A549 treated with dexamethasone at 1 μM for 4 hours (cell line): ENCODE measurements at places on chromosomes 5 and 9. TPM values are rescaled to one million over a fixed set of nuclear protein-coding genes. Genes with fewer than 3 reads are reported as not detected.

Gene MUSK
- not detected in 5 replicates for total RNA-seq

Gene FYB1
- total RNA-seq: 9.9 to 15.4 TPM (median 12.6 TPM) in 5 replicates

Gene NIM1K
- 0.09 to 0.27 TPM (median 0.26 TPM) in 5 replicates for total RNA-seq

Gene LCN9
- 0.14 to 0.30 TPM (median 0.22 TPM) in 3 of 5 replicates, not detected in the others for total RNA-seq

Gene TAF11L5
- total RNA-seq: not detected in 5 replicates

Gene LVRN
- total RNA-seq: 0.02 to 0.07 TPM (median 0.05 TPM) in 4 of 5 replicates, not detected in the other
